ENCODE measurements at places on chromosomes 1 and 21.

- no peak for DNase-seq
Observed at GRCh38 chr1:63463248-63463647, 59.8 kb downstream of the ITGB3BP start.

GRCh38 chr1:25863486-25864262 is 4.4 kb upstream of the AUNIP start:
- peak; percentile 35 for DNase-seq

DNA sequence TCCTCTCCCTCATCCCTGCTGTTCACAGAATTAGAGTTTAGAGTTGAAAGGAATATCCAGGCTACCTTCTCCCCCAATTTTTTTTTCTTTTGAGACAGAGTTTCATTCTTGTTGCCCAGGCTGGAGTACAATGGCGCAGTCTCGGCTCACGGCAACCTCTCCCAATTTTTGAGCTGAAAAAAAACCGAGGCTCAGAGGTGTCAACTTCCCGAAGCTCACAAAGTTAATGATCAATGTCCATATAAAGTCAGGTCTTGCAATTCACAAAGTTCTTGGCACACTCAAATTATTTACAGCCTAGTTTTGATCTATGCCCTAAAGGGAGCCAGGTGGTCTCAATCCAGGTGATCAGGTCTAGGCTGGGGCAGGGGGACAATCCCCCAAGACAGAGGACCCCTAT is 797 bp upstream of the LEFTY1 start:
- DNase-seq = no peak

DNA sequence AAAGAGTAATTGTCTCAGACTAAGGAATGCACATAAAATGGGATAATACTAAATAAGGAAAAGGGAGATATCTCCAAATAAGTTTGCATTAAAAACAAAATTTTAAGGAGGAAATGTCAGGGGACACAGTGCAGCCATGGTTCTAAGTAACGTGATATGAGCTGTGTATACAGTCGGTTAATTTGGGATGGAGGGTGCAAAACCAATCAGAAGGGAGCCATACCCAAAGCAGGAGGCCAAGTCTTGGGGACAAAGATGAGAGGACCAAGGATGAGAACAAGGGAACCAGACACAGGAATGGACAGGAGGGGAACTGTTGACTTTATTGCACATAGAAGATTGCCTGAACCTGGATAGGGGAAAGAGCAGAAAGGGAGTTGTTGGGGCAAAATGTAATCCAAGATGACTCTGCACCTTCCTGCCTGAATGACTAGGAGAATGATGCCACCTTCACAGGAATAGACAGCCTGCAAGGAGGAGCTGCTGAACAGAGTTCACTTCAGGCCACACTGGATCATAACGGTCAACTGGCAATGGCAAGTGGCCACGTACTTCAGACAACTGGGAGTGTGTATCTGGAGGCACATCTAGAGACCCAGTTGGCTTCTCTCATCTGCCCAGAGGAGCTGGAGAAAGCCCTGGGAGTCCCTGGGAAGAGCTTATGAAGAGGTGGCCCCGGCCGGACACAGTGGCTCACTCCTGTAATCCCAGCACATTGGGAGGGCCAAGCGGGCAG is 22.0 kb upstream of the BOLA1 start:
- DNase-seq = no peak

DNA sequence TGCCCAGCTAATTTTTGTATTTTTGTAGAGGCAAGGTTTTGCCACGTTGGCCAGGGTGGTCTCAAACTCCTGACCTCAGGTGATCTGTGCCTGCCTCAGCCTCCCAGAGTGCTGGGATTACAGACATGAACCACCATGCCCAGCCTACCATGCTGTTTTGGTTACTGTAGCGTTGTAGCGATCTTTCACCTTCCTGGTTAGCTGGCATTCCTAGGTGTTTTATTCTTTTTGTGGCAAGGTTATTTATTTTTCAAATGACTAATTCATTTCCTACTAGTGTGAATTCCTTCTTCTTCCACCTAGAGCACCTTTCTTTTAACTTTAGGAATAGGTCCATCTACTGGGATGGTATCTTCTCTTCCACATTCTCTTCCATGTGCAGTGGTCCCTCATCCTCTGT is 29.3 kb downstream of the TMEM200B start:
- no peak for DNase-seq

GRCh38 chr1:221637641-221638041 is 104.2 kb downstream of the DUSP10 start:
- no peak for DNase-seq

- DNase-seq = no peak
Observed at GRCh38 chr1:202599669-202600431, 110.4 kb downstream of the SYT2 start.

DNA sequence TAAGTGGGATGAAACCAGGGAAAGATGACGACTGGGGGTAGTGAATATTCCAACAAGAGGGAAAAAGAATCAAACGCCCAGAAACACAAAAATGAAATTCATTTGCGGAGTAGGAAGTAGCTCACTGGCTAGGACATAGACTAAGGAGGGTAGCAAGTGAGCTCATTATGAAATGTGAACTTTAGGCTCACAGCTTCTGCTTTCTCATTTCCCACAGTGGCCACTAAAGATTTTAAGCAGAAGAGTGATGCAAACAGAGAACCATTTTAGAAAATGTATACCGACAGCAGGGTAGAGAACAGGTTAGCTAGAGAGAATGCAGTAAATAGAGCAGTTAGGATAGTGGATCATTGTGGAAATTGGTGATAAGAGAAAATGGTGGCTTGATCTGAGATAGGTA is 3.5 kb downstream of the CD48 start:
- no peak for DNase-seq

DNA sequence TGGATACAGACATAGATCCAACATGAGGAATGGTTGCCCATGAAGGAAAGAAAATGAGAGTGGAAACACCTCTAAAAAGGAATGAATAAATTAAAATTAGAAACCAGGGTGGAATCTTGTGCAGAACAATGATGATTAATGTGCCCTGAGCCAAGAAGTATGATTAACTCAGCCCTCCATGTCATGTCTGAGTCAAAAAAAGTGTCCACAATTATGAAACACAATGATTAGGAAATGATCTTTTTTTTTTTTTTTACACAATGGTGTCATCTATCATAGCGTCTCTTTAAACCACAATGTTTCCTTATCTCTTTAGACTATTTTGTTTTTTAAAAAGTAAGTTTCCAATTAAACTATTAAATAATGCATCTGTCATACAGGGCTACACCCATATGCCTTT is 78.9 kb upstream of the RAB4A start:
- DNase-seq = no peak

- DNase-seq = no peak
Observed at GRCh38 chr1:29648026-29648425, 411.7 kb downstream of the PTPRU start.

GRCh38 chr1:78839704-78840277 is 166.7 kb downstream of the ADGRL4 start:
- DNase-seq = no peak

GRCh38 chr1:109383087-109383779 is 14.5 kb downstream of the SORT1 start:
- DNase-seq = no peak

DNA sequence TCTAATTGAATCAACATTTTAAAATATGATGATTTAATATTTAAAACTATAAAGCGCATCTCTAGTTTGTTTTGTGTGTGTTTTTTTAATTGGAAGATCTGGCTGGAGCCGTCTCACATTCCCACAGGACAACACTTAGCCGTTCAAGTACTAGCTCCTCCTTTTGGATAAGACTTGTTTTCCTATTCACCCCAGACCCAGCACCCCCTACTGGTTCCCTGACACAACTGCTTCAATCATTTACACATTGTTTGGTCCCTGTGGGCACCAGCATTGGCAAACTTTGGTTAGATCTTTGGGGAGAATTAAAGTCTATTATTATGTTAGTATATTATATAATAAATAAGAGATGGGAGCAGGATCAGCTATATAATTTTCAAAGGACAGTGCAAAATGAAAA is 34.5 kb downstream of the TYW3 start:
- no peak for DNase-seq

- no peak for DNase-seq
Observed at GRCh38 chr21:33643658-33644311, 1.5 kb downstream of the ITSN1 start.

DNA sequence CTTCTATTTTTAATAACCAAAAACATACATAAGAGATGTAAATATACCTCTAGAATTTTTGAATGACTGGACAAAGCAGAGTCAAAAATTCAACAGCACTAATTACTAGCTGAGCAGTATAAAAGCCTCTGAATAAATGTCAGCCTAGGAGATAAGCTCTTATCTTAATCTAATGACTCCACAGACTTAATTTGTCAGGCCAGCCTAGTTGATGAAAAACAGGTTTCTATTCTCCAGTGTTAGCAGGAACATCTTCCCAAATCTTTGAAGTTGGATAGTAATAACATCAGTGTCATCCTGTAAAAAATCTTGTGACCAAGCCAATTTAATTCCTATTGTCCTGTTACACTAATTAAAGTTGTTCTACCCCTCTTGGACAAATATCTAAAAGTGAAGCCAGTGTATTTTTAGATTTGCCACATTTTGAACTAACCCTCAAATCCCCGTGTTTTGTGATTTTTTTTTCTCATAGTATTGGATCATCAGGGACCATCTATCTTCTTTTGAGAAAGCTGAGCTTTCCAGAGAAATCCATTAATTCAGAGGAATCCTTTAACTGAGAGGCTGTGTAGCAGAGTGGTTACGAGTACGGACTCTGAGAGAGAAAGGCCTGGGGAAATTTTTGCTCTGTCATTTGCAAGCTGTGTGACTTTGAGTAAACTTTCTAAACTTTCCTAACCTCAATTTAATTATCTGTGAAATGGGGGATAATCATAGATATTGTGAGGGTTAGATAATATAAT is 41.2 kb downstream of the LMO4 start:
- no peak for DNase-seq

- DNase-seq = no peak
Observed at GRCh38 chr1:171431994-171432393, 53.3 kb upstream of the PRRC2C start.

GRCh38 chr21:38721958-38722357 is 83.8 kb upstream of the ETS2 start:
- no peak for DNase-seq

GRCh38 chr1:3634059-3634800 is 9.4 kb downstream of the TPRG1L start:
- DNase-seq = no peak

DNA sequence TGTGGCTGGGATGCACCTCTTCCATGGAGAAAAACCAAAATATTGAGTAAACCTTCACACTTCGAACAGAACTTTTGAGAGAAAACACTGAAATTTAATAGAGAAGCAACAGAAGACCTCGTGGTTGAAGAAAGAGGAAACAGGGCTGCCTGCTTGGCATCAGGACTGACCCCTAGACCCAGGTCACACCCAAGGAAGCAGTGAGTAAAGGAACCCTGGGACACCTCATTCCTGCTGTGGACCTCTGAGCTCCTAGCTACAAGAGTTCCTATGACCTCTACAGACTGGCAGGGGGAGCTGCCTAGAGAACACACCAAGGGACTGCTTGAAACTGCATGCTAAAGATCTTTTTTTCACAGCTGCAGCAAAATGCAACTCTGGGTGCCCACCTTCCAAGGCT is 67.8 kb downstream of the FASLG start:
- DNase-seq = no peak

GRCh38 chr1:226654046-226654667 is 84.9 kb downstream of the ITPKB start:
- no peak for DNase-seq

GRCh38 chr1:61173118-61173517 is 90.8 kb downstream of the NFIA start:
- no peak for DNase-seq

DNA sequence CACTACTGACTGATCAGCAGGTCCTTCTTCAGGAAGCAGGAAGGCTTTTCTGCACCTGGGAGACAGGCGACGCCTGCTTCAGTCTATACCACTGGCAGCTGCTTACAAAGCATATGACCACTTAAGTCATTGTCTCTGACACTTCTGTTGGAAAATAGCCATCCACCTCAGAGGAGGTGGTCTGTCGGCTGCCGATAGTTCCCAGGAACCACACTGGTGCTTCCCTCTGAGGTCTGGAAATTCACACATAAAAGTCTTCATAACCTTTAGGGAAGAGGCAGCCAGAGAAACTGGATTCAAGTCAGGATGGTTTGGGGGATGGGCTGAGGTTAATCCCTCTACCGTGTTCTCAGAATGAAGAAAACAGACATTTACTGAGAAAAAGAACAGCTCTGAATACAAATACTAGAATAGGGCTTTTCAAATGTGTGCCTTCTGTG is 15.6 kb upstream of the SRP9 start:
- no peak for DNase-seq

- no peak for DNase-seq
Observed at GRCh38 chr1:89546082-89546889, 21.7 kb downstream of the LRRC8B start.

GRCh38 chr1:106502659-106503058 is 553.8 kb upstream of the PRMT6 start:
- no peak for DNase-seq

GRCh38 chr1:31674626-31675025 is 29.2 kb downstream of the COL16A1 start:
- DNase-seq = no peak

DNA sequence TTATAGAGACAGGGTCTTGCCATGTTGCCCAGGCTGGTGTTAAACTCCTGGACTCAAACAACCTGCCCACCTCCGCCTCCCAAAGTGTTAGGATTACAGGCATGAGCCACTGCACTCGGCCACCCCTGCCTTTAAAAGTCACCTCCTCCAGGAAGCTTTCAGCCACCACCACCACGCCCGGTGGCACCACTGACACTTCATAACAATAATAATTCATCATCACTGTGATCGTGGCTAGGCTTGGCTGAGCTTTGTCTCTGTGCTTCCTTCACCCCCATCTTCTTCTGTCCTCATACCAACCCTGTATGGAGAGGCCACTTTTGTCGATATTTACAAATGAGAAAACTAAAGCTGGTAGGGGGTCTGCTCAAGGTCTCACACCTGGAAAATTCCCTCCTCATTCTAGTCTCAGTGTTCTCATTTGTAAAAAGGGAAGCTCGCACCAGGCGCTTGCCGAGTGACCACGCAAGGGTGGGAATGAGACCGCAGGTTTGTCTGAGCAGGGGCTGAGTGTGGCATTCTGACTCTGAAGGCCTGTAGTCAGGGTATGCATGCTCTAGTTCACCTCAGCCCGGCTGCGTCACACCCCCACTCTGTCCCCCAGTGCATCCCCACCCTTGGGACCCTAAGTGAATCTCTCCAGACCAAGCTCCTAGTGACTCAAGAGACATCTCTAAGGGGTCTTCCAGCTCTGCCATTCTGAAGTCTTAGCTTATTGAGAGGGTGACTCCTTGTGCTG is 12.9 kb upstream of the EPHA2 start:
- DNase-seq = no peak

GRCh38 chr1:220787069-220787619 is 431 bp downstream of the MTARC1 start:
- no peak for DNase-seq

- DNase-seq = no peak
Observed at GRCh38 chr1:224749916-224750315, 133.8 kb downstream of the CNIH3 start.

GRCh38 chr1:8473121-8473875 is 155.4 kb downstream of the SLC45A1 start:
- DNase-seq = no peak

All from cerebellar nuclear complex (tissue), 1 donor.